Activated CD8-positive, alpha-beta memory T cell treated with anti-CD3 and anti-CD28 coated beads, Interleukin-2, amount 50 U/mL, for 4 hours (primary cell): ENCODE measurements at places on chromosomes 7 and 10.

DNA sequence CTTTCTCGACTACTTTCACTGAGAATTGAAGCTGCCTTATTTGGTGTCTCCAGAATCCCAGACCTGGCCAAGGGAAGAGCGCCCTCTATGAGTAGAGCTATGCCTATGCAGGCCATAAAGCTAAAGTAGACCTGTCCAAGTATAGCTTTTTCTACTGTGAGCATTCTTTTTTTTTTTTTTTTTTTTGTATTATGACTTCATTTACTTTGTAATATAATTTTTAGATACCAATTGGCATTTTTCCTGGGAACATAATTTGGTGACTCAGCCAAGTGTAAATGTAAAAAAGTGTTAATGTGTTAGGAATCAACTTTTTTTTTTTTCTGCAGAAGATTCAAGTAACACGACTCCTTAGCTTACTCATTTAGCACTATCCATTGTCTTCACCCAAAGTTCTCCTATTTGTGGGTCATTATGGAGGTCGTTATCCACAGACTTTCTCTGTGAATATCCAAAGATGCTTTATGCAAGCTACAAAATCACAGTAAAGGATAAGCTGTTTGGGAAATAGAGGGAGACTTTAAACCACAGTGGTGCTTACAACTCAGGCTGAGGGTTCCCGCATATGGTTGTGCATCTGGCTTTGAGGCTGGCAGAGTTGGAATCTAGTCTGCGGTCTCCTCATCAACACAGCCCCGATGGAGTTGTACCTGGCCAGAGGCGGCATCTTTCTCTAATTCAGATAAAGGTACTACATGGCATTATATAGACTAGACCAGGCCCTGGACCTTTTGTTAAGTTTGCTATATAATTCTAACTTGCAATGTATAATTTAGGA, 1040.2 kb upstream of the SORCS1 start:
- DNase-seq: no peak

- DNase-seq: no peak
Observed at GRCh38 chr10:64486149-64486548, 964.9 kb downstream of the REEP3 start.

- no peak for DNase-seq
Observed at GRCh38 chr10:73509695-73510094, 13.9 kb upstream of the PPP3CB start.

DNA sequence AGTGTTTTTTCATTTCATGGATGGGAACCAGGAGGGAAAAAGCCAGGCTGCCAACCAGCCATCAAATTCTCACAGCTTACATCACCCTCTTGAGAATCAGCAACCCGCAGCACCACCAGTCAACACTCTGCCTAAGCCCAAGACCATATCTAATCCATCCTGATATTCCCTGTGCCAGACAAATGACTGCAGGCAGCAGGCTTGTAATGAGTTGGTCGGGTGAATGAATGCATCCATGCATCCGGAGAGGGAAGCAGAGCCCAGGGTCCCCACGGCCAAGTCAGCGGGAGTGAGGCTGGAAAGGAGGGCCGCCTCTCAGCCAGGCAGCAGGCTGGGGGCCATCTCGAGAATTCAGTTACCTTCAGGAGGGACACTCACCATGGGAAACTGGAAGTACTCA, 46.9 kb downstream of the SLIT1 start:
- no peak for DNase-seq

GRCh38 chr7:69691327-69691726, 93.1 kb downstream of the AUTS2 start:
- no peak for DNase-seq

GRCh38 chr7:79084423-79084822, 369.0 kb downstream of the MAGI2 start:
- no peak for DNase-seq

GRCh38 chr7:45573661-45574415, at the start of gene ADCY1:
ADCY1 (plus strand) TSS chr7:45574368; CDS start chr7:45574544, 176 bp downstream.
- no peak for DNase-seq

GRCh38 chr10:22427101-22427500, 81.8 kb downstream of the SPAG6 start:
- DNase-seq: no peak

GRCh38 chr10:101932183-101932582, 88.6 kb upstream of the KCNIP2 start:
- DNase-seq: no peak

- no peak for DNase-seq
Observed at GRCh38 chr10:132232981-132233380, 46.2 kb downstream of the DPYSL4 start.

GRCh38 chr7:75691793-75692543, 46.8 kb downstream of the HIP1 start:
- DNase-seq: no peak

- no peak for DNase-seq
Observed at GRCh38 chr7:152894295-152895170, 135.0 kb downstream of the ACTR3B start.

- no peak for DNase-seq
Observed at GRCh38 chr7:92614660-92615174, 24.5 kb upstream of the FAM133B start.

GRCh38 chr10:131905603-131906268, 4.9 kb downstream of the PPP2R2D start:
- no peak for DNase-seq

- DNase-seq: no peak
Observed at GRCh38 chr7:30076411-30076810, 48.2 kb downstream of the PLEKHA8 start.

GRCh38 chr10:16030562-16030961, 170.3 kb upstream of the MINDY3 start:
- no peak for DNase-seq

DNA sequence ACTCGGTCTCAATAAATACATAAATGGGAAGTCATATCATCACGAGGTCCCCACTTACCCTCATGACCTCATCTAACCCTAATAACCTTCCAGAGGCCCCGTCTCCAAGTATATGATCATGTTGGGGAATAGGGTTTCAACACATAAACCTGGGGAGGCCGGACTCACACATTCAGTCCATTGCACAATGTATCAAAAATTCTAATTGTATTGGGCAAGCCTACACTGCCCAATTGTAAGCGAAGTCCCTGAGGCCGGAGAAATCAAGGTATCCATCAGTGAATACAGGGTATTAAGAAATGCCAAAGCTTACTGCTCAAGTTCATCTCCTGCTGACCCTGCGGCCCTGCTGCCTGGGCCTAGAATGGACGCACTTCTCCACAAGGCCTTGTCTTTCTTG, 69.6 kb downstream of the PARP12 start:
- DNase-seq: no peak
